ENCODE measurements at places on chromosomes 7 and 10.

GRCh38 chr7:36025190-36025589 is 127.9 kb upstream of the EEPD1 start:
- DNase-seq = no peak

- DNase-seq = no peak
Measured at GRCh38 chr7:21028186-21028585, 241.5 kb upstream of the SP8 start.

GRCh38 chr10:55398497-55398882 is 597.5 kb upstream of the PCDH15 start:
- DNase-seq = no peak

DNA sequence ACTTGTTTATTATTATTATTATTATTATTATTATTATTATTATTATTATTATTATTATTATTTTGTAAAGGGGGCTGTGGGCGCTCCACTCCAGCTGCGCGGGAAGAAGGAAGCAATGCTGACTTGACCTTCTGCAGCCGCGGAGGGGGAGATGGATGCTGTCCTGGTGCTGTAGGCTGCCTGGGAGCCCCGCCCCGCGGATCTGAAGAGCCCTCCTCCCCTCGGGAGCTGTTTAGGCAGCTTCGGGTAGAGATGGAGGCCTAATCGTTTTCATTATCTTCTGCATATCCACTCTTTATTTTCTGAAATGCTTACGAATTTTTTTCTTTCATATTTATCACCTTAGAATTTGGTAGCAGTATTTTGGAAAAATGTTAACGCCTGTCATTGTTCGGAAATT is 101.2 kb upstream of the KLF6 start:
- DNase-seq = no peak

DNA sequence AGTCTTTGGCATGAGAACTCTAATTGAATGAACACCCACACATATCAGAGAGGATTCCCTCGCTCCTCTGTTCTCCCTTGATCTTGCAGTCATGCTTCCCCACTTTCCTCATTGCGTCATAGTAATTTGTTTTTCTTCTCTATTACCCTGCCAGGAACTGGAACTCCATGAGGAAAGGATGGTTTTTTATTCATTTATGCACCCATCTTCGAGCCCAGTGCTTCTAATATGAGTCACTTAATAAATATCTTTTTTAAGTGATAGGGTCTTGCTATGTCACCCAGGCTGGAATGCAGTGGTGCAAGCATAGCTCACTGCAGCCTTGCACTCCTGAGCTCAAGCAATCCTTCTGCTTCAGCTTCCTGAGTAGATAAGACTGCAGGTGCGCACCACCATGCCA is 83.5 kb downstream of the OTUD1 start:
- DNase-seq = no peak

- no peak for DNase-seq
Measured at GRCh38 chr10:24394461-24395190, 185.7 kb downstream of the KIAA1217 start.

DNA sequence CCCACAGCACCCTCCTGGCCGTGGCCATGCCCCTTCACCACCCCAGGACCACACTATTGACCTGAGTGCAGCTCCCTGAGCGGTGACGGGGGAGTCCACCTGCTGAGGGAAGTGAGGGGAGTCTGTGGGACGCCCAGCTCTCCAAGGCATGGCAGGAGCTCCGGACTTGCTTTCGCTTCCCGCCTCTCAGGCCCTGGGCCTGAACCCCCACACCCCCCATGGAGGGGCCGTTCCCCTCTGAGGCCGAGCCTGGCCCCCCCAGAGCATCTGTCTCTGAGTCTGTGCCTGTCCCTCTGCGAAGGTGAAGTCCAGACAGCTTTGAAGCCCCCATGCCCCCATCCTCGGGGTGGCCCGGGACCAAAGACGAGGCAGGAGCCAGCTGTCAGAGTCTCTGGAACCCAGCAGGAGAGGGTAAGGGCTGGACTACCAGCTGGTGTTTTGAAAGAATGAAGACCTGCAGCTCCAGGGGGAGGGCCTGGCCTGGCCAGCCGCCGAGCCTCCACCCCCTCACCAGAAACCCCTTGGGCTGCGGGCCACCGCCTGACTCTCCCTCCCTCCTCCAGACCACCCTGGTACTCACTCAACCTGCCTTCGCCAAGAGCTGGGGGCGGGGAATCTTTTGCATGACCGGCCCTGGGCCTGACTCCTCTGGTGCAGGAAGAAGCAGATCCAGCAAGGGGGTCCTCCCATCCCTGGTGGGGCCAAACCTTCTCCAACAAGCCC is 114.0 kb downstream of the PDGFA start:
- DNase-seq = no peak

GRCh38 chr7:107972075-107972482 is 30.9 kb downstream of the LAMB1 start:
- DNase-seq = no peak

All from Panc1 (cell line).